ENCODE measurements at places on chromosomes 1 and 21.

DNA sequence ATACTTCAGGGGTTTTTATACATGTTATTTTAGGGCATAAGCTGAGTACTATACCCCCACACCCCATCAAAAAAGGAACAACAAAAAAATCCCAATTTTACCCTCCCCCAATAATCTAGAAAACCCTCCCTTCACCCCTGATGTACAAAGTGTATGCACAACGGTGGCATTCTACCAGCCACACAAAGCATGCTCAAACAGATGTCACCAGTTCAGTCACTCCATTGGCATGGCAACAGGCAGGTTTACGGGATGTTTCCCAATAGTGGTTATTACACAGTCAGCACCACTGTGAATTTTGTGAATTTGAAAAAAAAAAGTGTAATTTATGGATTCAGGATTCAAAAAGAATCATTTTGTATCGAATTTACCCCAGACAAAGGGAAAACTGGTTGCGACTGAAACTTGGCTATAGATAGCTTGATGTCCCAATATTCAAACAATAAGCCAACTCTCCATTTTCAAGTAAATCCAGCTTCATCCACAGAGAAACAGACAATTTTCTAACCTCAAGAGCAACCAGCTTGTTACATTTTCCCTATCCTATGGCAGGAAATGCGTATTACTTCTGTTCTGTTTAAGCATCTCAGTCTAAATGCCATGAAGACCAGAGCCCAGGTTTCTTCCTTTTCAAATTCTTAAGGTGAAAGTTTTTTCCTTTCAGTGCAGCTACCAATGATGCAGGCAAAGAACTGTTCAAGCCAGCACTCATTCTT is 34.0 kb upstream of the SLC45A3 start:
- no peak for DNase-seq

GRCh38 chr1:90394247-90394646 is 322.9 kb downstream of the BARHL2 start:
- no peak for DNase-seq

- no peak for DNase-seq
These were observed 13.1 kb downstream of the MAP1LC3C start for GRCh38 chr1:241985787-241986186.

GRCh38 chr1:85153149-85153891 is 47.5 kb downstream of the SYDE2 start:
- DNase-seq, result no peak

DNA sequence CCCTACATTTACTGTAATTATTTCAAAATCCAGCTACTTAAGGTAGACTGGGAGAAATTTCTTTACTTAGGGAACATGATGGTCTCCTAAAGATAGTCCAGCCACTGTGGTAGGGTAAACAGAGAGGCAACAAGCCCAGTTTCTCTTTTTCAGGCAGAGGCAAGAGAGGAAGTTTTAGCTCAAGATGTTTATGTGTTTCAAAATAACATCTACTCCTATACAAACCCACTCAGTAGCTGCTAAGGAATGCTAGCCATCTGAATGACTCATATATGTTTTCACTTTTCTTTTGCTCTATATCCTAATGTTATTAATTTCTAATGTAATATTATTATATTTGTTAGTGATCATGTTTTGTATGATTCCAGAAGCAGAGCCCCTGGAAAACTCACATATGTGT is 856.6 kb downstream of the PLA2G4A start:
- DNase-seq, result no peak

- no peak for DNase-seq
These were observed 46.1 kb upstream of the SLC30A1 start for GRCh38 chr1:211625040-211625439.

GRCh38 chr1:227038401-227038800 is 98.3 kb downstream of the COQ8A start:
- no peak for DNase-seq

- DNase-seq, result no peak
These were observed 167.1 kb downstream of the ATP6V1G3 start for GRCh38 chr1:198373376-198373775.

- no peak for DNase-seq
These were observed 132.1 kb upstream of the EDN2 start for GRCh38 chr1:41616563-41616962.

- DNase-seq, result no peak
These were observed 31.1 kb downstream of the TMEM51 start for GRCh38 chr1:15184436-15185241.

GRCh38 chr1:147669469-147670318 is 630 bp downstream of the ACP6 start:
- peak; percentile 6 for DNase-seq

GRCh38 chr1:116853680-116854402 is 55.9 kb upstream of the PTGFRN start:
- DNase-seq, result no peak

DNA sequence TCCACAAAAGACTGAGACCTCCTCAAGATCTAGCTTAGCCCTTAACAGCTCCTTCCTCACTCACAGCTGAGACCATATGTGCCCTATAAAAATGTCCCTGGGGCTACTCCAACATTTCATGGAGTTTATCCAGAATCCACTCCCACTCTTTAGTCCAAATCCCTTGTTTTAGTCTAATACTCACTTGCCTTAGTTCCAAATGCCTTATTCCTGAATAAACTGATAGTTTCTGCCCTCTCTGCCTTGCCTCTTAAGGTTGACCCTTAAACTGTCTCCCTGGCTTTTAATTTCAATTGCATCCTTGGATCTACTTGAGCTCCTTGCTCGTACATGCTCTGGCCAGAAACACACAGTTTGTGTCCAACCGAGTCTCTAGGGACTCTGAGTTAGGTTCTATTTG is 47.3 kb upstream of the LYPLAL1 start:
- no peak for DNase-seq

- no peak for DNase-seq
These were observed 9.8 kb downstream of the DNAJC6 start for GRCh38 chr1:65319141-65319540.

DNA sequence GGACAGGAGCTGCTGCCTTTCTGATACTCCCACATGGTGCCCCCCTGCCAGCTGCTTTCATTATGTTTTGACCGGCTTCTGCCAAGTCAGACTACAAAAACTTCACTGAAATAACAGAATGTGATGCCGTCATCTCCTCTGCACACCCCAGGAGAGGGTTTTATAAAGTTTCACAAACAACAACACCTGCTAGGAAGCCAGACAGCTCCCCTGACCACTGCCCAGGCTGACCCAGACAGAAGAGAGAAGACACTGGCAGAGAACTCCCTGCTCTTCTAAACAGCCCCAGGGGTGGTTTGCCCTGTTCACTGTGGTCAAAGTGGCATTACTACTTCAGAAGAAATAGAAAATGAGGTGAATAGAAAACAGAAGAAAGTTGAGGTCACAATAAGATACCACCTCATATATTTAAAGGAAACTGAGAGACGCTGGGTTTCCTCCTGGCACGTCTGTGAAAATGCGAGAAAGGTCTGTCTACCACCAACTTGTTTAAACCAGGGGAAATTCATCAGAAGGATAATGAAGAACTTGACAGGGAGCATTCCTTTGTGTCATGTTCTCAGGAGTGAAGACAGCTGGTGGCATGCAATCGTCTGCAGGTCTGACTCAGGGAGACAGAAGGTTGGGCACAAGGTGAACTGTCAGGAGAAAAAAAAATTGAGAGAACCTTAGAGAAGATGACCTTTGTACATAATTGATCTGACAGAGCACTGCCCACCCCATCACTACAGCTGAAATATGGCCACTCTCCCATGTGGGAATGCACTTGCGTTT is 119.0 kb upstream of the NFIA start:
- DNase-seq, result no peak

GRCh38 chr1:210850556-210850955 is 283.4 kb downstream of the KCNH1 start:
- DNase-seq, result no peak

DNA sequence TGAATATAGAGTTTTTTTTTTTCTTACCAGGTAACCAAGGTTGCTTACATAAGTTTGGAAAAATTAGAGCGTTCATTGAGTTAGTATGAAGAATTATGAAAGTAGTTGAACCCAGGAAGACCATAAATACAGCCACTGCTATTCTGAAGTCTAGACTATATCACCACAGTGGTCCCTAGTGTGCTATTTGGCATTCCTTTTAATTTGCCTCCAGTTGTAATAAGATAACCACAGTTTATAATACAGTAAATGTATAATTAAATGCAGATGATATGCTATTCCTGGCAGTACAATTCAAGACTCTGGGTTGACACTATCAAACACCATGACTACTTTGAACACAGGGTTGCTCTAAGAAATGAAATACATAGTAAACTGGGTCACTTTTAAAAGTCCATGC is 270.5 kb downstream of the BRINP2 start:
- DNase-seq, result no peak

DNA sequence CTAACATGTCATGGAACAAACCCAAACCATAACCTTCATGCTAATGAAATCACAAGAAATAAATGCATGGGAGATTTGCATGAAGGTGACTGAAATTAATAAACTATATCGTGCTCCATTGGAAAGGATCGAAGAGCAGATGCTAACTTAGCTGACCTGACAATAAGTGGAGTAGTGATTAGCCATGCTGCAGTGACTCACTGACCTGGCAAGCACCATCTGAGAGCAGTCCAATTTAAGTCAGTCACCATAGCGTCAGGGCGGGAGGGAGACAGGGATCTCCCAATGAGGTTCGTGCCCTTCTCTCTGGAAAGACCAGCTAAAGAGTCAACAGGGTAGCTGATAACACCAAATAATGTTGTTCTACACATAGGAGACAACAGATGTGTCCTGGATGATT is 21.5 kb downstream of the OLIG2 start:
- DNase-seq, result no peak

DNA sequence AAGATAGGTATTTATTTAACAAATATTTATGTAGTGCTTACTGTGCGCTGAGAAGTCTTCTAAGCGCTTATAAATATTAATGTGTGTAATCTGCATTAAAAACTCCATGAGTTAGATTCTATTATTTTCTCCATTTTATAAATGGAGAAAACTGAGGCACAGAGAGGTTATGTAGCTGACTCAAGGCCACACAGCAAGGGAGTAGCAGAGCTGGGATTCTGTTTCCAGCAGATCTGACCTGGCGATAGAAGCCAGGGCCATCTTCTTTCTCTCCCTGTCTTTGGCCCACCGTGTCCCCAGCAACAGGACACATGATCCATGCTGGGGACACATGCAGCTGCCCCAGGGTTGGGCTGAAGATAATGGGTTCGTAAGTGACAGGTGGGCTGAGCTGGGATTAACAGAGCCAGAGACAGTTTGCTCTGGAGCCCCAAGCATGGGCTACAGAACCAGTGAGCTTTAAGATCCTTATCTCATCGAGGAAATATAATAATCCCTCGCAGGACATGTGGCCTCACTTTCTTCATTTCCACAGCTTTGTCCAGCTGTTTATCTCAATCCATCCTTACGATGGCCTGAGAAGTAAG is 30.3 kb downstream of the IGSF21 start:
- no peak for DNase-seq

DNA sequence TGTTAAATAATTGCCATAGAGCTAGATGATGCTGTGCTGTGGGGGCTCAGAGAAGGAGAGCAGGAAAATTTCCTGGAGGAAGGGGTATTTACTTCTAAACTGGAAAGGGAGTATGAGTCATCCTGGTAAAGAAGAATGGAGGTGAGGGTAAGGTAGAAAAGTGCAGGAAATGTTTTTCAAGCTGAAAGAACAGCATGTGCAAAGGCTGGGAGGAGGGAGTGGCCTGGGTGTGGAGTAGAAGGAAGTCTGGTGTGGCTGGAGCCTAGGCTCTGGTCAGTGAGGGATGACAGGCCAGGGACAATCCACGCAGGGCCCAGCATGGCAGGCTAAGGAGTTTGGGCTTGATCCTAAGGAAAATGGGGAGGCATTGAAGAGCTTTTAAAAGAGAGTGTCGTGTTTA is 45.9 kb downstream of the MATN1 start:
- no peak for DNase-seq

DNA sequence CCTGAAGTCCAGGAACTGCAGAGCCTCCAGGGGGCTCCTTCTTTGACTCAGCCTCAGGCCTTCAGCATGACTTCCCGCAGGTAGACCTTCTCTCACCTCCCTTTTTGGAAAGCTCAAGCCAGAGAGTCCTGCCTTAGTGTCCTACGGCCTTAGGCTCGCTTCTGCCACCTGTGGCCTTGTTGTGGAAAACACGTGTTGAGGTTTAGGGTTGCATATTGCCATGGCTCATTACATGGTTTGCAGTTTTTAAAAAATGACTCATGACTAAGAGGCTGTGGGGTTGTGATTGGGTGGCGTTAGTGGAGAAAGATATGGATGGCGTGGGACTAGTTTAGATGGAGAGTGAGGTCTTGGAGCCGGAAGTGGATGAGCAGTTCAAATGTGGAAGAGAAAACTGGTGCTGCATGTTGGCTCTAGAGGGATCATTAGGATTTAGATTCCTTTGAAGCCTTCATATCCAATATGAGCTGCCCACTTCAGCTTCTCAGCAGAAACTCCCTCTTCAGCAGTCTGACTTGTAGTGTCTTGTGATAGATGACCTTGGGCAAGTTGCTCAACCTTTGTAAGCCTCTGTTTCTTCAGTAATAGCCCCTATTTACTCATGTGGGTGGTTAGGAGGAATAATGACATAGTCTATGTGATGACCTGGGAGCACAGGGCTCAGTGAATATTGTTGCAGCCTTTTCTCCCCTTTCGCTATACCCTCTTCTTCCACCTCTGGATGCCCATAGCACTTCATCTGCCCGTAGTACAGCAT is 6.5 kb upstream of the FGGY start:
- no peak for DNase-seq

DNA sequence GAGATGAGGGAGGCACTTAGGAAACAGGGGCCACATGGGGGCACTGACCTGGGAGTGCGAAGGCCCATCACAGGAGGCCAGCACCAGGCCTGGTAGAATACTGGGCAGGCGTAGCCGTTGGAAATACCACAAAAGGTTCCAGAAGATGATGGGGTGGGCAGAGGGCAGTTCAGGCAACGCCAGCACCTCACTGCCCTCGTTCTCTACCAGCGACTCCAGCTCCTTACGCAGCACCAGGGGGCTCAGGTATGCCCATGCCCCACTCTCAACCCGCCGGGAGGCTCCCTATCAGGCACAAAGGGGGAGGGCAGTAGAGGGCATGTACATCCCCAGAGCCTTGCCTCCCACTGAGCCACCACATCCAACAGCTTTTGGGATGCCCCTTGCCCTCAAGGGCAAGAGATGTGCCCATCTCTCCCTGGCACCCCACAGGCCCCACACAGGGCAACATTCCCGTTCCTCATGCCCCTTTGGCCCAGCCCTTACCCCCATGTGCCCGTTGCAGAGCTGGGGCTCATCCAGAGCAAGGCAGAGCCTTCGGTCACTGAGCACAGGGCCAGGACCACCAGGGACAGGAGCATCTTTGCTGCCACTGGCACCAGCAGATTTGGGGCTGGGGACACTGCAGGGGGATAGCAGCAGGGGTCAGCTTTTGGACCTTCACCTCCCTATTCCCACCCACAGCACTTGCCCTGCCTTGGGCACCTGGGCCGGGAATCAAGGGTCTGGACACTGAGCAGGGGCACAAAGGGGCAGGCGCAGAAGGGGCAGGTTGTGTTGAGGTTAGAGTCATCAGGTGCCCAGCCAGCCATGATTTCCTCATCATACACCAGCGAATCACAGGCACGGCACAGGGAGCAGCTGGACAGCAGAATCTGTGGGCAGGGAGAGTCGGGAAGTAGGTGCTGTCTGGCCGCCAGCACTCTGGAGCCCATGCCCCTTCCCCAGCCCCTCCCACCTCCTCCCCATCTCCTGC is 9.7 kb upstream of the GATAD2B start:
- no peak for DNase-seq

- DNase-seq, result no peak
These were observed 203.0 kb downstream of the SLC35F3 start for GRCh38 chr1:234107416-234108021.

GRCh38 chr1:244445320-244446181 is 6.2 kb downstream of the ADSS2 start:
- no peak for DNase-seq

- no peak for DNase-seq
These were observed 22.8 kb upstream of the POFUT2 start for GRCh38 chr21:45310459-45310858.

All from stimulated activated CD8-positive, alpha-beta memory T cell treated with anti-CD3 and anti-CD28 coated beads, Interleukin-15, amount 100 ng/mL, for 1 hour (primary cell).